Fibroblast of skin of left biceps (primary cell): ENCODE measurements at places on chromosomes 7 and 10.

DNA sequence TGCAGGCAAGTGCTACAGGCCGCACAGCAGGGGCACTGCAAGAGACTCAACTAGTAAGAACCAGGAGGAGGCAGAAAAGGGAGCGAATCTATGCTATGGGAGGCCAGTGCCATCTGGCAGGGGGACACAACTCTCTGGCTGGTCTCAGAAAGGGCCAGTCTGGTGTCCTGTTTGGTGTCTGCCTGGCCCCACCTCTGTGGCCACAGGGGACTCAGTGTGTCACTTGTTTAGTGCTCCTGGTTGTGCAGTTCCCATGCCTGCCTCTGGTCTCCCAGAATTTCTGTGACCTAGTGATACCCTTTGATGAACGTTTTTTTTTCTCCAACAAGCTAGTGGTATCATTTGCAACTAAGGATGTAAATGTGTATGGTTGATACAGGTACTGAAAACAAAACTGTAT, 59.2 kb upstream of the JCAD start:
- DNase-seq = no peak

- DNase-seq = no peak
These were observed 410.2 kb upstream of the KLF6 start for GRCh38 chr10:4195213-4195612.

- DNase-seq = no peak
These were observed 67.6 kb downstream of the TACC2 start for GRCh38 chr10:122056431-122057094.

DNA sequence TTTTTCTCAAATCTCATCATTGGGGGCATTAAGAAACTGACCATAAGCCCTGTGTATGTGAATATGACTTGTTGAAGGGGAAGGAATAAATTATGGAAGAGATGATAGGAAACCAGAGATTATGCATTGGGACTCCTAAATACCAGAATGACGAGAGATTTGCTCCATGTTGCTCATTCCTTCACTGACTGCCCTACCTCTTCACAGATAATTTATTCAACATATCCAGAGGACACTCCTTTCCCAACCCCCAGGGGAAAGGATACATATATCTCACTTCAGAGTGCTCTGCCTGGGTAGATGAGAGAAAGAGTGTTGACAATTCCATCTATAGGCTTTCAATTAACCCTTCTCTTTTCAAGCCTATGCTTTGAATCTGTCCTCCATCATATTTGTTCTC, 145.3 kb upstream of the RHOBTB1 start:
- DNase-seq = no peak

GRCh38 chr10:47189802-47190201, 110.2 kb upstream of the GDF10 start:
- DNase-seq = no peak

DNA sequence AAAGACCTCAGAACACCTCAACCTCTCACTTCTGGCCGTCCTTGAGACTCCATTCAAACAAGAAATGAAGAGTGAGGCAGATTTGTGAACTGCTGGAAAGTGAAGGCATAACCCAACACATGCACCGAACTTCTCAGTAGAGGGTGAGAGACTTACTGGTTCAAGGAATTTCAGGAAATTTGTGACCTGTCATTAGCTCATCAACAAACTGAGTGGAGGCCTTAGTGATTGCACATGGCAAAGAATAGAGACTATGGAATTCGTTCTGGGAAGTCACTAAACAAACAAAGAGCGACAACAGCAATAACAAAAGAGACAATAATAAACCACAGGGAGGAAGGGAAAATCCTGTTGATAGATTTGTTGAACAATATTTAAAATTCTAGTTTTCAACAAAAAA, 125.0 kb upstream of the AKR1E2 start:
- DNase-seq = no peak

DNA sequence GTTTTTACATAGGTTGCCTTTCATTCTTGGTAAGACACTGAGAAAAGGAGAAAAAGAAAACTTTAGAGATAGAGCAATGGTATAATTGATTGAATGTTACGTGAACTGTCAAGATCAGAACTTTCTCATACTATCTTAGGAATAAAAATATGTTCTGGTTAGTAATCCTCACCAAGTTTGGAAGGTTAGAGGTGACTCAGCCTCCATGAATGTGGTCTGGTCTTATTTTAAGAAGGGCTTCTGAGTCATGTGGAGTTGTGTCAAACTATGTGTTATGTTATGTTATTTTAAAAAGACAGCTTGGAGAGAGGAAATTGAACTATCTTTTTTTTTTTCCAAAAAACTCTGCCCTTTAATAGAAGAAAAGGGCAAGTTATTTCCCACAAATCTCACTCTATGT, 458.6 kb upstream of the KLF6 start:
- DNase-seq = peak; percentile 97

DNA sequence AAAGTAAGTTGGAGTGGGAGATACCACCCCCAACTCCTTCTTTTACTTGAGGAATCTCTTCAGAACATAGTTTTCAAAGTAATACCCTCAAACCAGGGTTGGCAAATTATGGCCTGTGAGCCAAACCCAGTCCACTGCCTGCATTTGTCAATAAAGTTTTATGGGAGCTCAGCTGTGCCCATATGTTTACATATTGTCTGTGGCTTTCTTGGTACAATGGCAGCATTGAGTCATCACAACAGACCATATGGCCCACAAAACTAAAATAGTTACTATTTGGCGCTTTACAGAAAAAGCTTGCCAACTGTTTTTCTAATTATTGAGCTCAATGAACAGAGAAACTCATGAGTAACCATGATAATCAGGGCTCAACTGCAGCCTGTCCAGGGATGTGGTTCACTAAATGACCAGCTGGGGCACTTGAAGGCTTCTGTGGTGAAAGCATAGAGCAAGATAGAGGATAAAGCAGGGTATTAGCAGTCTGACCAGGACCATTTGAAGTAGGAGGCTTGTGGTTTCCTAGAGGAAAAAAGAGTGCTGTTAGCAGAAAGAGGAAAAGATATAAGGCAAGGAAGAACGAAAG, 196.0 kb upstream of the GRB10 start:
- DNase-seq = no peak

GRCh38 chr10:71423901-71424300, 27.2 kb downstream of the CDH23 start:
- no peak for DNase-seq

GRCh38 chr10:78543749-78544362, 510.2 kb downstream of the RPS24 start:
- peak; percentile 94 for DNase-seq

DNA sequence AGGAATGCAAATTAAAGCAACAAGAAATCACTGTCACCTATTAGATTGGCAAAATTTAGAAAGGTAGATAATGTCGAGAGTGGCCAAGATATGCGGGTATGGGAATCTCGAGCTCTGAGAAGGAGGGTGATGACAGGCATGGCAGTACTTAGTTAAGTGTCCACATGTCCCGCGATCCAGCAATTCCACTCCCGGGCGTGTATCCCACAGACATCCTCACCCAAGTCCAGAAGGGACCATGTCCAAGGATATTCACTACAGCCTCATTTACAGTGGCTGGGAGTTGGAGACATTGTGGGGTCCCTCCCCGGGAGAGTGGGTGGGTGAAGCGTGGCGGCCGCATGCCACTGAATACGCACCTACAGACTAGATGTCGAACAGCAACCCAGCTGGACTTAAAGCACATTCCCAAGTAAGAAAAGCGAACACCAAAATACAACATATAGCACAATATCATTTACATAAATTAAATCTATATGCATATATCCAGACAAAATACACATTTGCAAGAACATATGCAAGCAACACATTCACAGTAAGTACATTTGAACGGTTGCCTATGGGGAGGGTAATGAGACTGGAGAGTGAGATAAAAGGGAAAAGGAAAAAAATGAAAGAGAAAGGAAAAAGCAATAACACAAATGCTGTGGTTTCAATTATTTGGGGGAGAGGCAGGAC, 9.9 kb downstream of the KCNH2 start:
- no peak for DNase-seq

DNA sequence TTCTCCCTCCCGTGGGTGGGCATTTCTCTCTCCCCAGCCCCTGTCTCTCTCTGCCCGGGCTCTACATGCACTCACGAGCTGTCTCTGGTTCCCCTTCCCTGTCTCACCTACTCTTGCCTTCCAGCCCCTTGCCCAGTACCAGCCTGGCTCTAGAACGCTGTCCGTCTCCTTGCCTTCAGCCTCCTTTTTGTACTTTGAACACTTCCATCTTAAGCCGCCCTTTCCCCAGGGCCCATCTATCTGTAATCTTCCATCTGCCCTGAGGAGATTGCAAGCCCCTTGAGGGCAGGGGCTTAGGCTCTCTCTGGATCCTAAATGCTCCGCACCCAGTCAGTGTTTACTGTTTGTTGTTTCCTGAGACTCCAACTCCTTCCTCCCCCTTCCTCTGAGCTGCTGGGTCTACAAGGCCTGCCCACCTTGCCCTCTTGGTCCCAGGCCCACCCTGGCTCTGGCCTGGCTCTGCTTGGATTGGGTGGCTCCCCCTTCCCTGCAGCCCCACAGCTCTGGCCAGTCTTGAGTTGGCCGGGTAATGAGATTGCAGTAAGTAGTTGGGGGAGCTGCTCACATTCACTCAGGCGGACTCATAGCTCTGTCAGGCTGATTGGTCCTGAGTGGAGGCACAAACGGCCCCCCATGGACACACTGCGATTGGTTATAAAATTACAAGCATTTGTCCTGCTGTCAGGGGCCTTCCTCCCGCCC, 28.3 kb downstream of the POLL start:
- no peak for DNase-seq

DNA sequence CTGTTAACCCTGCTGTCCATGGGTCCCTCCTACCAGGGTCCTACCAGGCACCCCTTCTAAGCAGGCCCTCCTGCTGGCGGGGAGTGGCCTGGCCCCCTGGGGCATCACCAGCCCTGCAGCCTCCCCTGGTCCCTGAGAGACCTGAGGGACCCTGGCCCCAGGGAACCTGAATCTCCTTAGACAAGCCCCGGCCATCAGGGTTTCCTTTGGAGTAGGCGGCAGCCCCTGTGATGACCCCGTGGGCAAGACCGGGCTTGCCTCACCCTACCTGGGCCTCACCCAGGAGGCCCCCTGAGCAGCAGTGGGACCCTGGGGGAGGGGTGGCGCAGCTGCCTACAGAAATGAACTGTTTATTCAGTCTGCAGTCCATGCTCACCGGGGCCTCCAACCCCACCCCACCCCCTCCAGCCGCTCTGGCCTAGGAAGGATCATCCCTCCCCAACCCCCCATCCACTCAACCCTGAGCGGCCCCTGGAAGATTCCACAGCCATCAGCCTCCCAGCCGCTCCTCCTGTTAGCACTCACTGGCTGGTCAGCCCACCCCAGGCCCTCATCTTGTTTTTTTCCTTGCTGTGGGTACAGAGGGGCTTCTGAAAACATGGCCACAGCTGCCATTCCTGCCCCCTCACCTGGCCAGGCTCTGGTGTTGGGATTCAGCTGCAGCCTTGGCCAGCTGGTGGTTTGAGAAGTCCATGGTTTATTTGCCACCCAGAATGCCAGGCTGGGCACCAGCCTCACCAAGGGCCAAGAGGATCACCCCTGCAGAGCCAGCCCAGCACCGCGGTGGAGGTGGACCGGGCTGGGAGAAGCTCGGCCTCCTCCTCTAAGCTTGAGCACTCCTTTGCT, 34.8 kb upstream of the CHST15 start:
- no peak for DNase-seq

- no peak for DNase-seq
These were observed 604.1 kb upstream of the FOXK1 start for GRCh38 chr7:4077980-4078379.

- no peak for DNase-seq
These were observed 108.9 kb upstream of the FRMD4A start for GRCh38 chr10:14439451-14440259.

- no peak for DNase-seq
These were observed 276.9 kb upstream of the PLPP4 start for GRCh38 chr10:120180160-120180559.

- DNase-seq = no peak
These were observed 70.0 kb upstream of the KCNMA1 start for GRCh38 chr10:77707570-77707969.

GRCh38 chr10:60237977-60238758, 151.5 kb downstream of the ANK3 start:
- DNase-seq = peak; percentile 18

GRCh38 chr10:98458809-98459784, 12.4 kb upstream of the HPS1 start:
- no peak for DNase-seq

DNA sequence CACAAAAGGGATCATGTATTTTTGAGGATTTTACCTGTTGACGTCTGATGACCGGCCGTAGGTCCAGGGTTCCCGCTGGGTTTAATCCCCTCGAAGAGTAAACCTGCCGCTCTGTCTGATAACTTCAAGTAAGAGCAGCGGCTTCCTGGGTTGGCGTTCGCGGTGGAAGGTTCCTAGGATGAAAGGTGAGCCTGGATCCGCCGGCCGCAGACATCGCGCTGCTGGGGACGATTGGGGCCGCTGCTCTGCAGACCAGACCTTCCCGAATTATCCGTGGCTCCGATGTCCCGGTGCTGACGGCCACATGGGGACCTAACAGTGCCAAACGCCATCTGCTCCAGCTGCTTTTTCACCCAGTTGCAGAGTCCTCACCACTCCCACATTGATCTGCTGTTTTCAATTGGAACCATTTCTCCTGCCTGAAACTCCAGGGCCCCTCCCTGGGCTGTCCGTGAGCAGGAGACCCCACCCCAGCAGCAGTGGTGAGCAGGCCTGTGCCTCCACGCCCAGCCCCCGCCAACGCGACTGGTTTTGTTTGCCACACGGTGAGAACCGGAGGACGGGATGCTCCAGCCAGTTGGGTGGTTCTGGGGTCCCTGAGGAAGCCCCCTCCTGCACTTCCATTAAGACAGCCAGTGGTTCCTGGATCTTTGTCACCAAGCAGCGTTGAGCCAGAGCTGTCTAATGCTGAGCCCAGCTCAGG, 12.2 kb upstream of the AP5Z1 start:
- DNase-seq = no peak

DNA sequence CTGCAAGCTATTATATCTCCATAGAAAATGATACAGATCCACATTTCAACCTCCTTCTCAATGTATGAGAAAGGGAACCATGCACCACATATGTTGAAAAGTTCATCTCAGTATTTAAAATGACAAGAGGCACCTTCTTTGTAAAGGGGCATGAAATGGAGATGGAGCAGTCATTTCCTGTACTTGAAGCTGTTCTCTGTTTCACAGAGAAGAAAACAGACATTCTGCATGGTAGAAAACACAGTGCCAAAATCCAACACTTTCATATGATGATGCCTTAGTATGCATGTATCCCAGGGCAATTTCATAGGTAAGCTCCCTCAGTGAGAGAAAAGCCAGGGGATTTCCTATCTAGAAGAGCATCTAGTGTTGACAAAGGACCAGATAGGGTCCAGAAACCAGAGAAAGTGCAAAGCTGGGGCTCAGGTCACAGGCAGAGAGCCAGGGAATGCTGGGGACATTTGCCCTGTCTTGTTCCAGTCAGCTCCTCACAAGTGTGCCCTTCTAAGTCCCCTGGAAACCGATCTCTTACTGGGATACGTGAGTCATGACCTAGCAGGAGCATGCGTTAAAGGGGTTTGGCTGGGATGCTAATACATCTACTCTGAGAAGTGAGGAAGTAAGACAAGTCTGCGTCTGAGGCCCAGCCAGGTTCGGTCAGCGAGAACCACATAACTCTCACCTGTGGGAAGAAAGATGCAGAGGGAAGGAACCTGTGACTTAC, 118.7 kb downstream of the ICA1 start:
- DNase-seq = no peak
